Chondrocyte (in vitro differentiated cells): ENCODE measurements at places on chromosomes 7 and 10. TPM values are rescaled to one million over a fixed set of nuclear protein-coding genes. Genes with fewer than 3 reads are reported as not detected.

DNA sequence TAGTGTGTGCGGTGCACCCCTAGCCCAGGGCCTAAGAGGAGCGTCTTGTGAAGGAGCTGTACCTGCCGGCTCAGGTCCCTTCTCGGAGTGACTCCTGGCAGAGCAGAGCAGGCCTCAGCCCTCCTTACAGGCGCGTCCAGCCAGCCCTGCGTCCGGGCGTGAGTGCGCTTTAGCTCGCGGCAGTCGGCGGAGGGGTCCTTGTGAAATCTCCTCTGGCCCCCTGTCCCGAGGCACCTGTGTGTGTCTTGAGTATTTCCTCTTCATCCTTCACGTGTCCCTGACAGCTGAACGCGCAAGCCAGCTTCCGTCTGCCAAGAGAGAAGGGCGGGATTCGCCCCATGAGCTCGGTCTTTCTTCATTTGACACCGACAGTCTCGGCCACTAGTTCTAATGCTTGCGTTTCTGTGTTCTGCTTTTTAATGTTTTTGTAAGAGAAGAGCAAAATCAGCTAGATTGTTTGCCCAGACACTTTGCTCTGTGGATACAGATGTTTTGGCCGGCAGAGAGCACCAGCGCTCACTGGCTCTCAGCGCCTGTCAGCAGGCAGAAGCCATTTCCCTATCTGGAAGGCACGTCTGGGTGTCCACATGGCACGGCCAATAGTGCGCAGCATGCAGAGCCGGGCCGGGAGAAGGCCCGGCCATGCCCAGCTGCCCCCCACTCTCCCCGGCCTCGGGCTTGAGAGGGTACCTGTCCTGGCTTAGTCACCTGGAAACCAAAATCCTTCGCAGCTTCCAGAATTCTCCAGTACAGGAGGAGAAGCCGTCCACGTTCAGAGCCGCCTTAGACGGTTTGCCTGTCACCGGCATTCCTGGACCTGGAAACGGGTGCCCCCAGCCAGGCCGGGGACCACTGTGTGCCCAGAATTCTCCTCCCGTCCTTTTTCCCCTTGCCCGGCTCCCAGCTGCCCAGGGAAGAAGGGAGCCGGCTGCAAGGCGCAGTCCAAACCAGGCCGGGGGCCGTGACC, 7.0 kb downstream of the GET4 start:
- peak; percentile 68 for DNase-seq

GRCh38 chr7:76189276-76189675, 12.4 kb upstream of the SRRM3 start:
- DNase-seq, result no peak

DNA sequence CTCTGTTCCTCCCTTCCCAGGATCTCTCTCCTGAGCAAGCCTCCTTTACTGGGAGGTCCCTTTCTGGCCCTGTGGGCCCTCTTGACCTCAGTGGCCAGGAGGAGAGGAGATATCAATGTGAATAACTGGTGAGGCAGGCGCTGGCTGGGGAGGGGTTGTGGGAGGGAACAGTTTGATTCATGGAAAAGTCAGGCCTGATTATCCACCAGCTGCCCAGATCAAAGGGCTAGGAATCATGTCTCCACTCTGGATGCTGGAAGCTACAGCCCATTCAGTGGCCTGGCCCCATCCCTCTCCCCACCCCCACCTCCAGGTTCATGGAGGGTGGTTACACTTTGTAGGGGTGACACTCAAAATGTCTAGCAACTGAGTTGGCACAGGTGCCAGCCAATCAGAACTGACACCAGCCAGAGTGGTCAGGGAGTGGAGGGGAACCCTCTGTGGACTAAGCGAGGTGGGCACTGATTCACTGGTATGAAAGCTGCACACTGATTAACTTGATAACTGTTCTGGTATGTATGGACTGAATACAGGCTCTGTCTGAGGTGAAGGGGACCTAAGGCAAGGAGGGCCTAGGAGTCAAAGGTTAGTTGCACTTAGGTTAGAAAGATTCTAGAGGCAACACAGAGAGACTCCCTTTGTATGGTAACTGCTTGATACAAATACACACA, 4.8 kb downstream of the PRRT4 start:
- DNase-seq, result no peak

- DNase-seq, result no peak
Observed at GRCh38 chr10:61939902-61940301, 38.4 kb downstream of the ARID5B start.

- no peak for DNase-seq
Observed at GRCh38 chr7:130957137-130957513, 223.1 kb upstream of the KLF14 start.

- no peak for DNase-seq
Observed at GRCh38 chr10:104666106-104666505, 25.0 kb downstream of the SORCS3 start.

GRCh38 chr7:39810204-39810642, 139.8 kb upstream of the CDK13 start:
- DNase-seq, result no peak

- DNase-seq, result no peak
Observed at GRCh38 chr10:62861507-62861906, 45.3 kb upstream of the EGR2 start.

GRCh38 chr10:89391907-89392756, at the start of gene IFIT1:
Gene IFIT1 (plus strand): TSS chr10:89392623. CDS start chr10:89392713, 90 bp downstream.
- DNase-seq, result no peak

DNA sequence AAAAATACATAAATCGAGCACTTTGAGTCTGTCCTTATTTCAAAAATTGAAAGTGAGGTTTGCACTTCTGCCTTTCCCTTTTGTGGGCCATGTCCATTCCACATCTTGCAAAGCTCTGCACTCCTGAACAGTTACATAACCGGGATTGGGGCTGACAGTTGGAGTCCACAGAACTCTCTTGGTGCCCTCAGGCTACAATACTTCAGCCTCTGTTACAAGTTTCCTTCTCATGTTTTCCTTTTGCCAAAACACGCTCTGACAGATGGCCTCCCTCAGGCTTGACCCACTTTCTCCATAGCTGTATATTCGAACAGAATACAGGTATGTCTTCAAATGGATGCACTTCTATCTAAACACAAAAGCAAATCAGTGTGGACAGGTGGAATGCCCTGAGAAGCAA, 335.9 kb downstream of the WDR37 start:
- DNase-seq, result no peak

DNA sequence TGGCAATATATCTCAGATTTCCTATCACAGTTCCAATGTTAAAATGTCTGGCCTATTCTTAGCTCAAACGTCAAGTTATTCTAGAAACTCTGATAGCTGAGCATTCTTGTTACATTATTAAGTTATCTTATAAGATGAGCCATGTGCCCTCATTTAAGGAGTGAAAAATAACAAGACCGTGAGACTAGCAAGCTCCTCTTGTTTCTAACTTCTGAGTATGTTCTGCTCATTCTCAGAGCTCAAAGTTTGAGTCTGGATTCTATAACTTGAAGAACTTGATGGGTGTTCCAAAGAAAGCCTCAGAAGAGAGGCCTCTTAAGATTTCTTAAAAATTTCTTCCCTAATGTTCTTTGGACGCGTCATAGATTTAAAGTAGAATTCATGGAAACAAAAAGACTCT, 215.2 kb downstream of the HTR7 start:
- no peak for DNase-seq

GRCh38 chr10:103692436-103692951, 162.9 kb downstream of the SH3PXD2A start:
- no peak for DNase-seq

Gene VSTM4
- 4.6 to 7.2 TPM (median 6.4 TPM) in 3 replicates for total RNA-seq

GRCh38 chr7:47833211-47833610, 115.1 kb downstream of the PKD1L1 start:
- DNase-seq, result no peak

DNA sequence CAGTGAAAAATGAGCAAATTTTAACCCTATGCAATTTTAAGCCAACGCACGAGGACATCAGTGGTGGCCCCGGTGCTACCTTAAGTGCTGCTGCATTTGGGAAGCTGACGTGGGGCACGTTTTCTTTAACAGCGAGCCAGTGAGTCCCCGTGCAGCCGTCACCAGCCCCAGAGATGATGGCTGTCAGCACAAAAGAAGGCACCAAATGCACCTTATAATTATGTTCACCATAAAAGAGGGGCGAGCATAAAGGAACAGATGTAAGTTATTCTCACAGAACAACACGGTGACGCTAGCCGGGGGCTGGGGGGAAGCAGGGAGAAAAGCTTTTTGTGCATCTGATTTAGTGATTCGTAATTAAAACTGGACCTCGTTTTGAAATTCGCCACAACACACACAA, 260.1 kb downstream of the DNAJB6 start:
- DNase-seq, result peak; percentile 48

Gene INMT
- 5.6 to 73.2 TPM (median 70.1 TPM) in 3 replicates for total RNA-seq

Gene TACC2
- total RNA-seq, result 36.2 to 60.7 TPM (median 56.6 TPM) in 3 replicates

Gene DUSP5
- 4.8 to 9.7 TPM (median 8.7 TPM) in 3 replicates for total RNA-seq

Gene BRI3
- total RNA-seq, result 264 to 370 TPM (median 359 TPM) in 3 replicates

GRCh38 chr7:36484265-36484664, 94.6 kb downstream of the ANLN start:
- DNase-seq, result no peak

- no peak for DNase-seq
Observed at GRCh38 chr7:94350734-94351133, 44.0 kb upstream of the COL1A2 start.

Gene STOX1
- 0.97 to 1.9 TPM (median 1.1 TPM) in 3 replicates for total RNA-seq

DNA sequence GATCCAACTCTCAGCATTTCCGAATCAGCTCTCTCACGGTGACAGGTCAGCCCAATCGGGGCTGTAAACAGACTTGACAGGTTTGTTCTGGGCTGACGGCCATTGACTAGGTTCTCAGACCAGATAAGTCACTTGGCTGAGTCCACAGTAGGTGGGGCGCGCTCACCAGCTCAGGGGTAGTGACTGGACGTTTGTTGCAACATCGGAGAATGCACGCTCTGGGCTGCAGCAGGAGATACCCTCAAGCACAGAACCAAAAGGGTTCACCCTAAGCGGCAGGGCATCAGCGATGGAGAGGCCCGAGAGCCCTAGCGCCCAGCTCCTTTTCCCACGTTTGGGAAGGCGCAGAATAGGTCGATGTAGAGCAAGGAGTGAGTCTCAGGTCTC, 1.8 kb downstream of the KLLN start:
- DNase-seq, result no peak

Gene HOGA1
- 0.12 TPM in 1 of 3 replicates, not detected in the others for total RNA-seq

GRCh38 chr10:78524342-78524741, 490.7 kb downstream of the RPS24 start:
- no peak for DNase-seq

GRCh38 chr10:21097926-21098355, 200.8 kb upstream of the NEBL start:
- DNase-seq, result no peak

DNA sequence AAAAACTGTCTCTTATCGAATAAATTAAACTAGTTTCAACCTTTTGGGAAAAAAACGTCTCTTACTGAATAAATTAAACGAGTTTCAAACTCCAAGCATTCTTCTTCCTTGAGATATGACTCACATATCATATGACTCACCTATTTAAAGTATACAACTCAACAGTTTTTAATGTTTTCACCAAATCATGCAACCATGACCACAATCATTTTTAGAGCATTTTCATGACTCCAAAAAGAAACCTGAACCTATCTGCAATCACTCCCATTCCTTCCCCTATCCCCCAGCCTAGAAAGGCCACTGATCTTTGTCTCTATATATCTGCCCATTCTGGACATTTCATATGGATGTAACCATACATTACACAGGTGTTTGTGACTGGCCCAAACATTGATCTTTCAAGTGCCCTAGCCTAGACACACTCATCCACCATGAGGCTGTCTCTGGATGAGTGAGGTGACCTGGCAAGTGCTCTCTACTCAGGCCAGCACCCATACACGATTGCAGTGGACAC, 115.3 kb downstream of the PIP4K2A start:
- DNase-seq, result no peak

DNA sequence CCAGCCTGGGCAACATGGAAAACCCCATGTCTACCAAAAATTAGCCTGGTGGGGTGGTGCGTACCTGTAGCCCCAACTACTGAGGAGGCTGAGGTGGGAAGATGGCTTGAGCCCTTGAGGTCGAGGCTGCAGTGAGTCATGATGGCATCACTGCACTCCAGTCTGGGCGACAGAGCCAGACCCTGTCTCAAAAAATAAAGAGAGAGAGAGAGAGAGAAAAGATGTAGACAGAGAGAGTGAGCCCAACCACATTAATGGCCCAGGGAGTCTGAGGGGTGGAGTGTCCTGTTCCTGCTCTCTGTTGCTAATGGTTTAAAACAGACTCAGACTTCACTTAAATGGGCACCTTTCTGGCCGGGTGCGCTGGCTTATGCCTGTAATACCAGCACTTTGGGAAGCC, 455.7 kb upstream of the GALNT17 start:
- no peak for DNase-seq

Gene SMO
- 34.3 to 40.2 TPM (median 37.4 TPM) in 3 replicates for total RNA-seq

GRCh38 chr7:74183653-74184450, 9.7 kb downstream of the EIF4H start:
- no peak for DNase-seq

GRCh38 chr7:64308016-64308270, 5.8 kb upstream of the ZNF736 start:
- no peak for DNase-seq

- peak; percentile 72 for DNase-seq
Observed at GRCh38 chr10:86964061-86964846, 4.0 kb upstream of the ADIRF start.

- no peak for DNase-seq
Observed at GRCh38 chr10:62381385-62382102, 7.4 kb downstream of the ZNF365 start.

GRCh38 chr10:26368463-26368862, 69.7 kb upstream of the APBB1IP start:
- no peak for DNase-seq
